ENCODE measurements at places on chromosomes 3 and 15. TPM values are rescaled to one million over a fixed set of nuclear protein-coding genes. Genes with fewer than 3 reads are reported as not detected.
A peak's percentile ranks its signal among the peaks of the same experiment; 100 is the strongest.

DNA sequence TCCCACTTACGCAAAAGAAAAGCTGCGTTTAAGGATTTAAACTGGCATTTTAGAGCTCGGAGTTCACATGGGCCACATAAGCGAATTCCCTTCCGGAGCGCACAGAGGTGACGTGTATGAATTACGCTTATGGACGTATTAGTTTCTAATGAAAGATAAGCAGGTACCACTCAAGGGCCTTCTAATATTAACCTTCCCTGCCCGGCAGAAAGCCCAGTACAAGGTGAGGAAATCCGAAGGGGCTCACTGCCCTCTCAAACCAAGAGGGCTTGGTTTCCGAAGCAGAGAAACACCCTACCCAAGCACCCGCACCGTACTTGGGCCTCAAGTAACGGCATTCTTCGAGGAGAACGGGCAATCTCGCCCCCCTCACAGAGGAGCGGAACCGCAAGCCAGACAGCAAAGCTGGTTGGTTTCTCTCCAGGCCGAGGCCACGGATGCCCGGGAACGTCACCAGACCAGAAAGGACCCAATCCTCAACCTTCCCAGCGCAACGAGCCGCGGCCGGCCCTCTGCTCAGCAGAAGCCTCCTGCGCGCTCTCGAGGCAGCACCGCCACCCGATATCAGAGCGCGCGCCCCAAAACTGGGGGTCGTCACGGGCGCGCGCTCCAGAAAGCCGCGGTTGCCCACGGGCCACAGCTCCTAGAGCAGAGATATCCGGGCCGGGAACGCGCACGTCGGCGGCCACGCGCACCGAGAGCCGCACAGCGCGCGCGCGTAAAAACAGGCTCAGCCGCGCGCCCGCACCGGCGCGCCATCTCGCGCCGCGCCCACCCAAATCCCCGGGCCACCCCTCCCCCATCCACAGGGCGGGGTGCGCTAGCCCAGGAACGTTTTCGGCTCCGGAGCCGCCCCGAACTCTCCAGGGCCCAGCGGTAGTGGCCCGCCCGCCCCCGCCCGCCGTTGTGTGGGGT, 676 bp downstream of the QRICH1 start:
- peaks cover 35% of the 10 kb centered on the region for H3K4me1 ChIP-seq
- peaks cover 10% of the 10 kb centered on the region for H3K36me3 ChIP-seq
- DNase-seq, result peak; percentile 79
- peak overlapping the region; percentile 99 for H3K27ac ChIP-seq
- peaks cover 2% of the 10 kb centered on the region for H3K27me3 ChIP-seq

- no peak overlapping the region for H3K4me3 ChIP-seq
- H3K27me3 ChIP-seq, result no peaks in the 10 kb centered on the region
- H3K4me1 ChIP-seq, result peaks cover 36% of the 10 kb centered on the region
- no peaks in the 10 kb centered on the region for H3K36me3 ChIP-seq
- DNase-seq, result no peak
Observed at GRCh38 chr3:186880406-186880805, 37.9 kb downstream of the ADIPOQ start.

DNA sequence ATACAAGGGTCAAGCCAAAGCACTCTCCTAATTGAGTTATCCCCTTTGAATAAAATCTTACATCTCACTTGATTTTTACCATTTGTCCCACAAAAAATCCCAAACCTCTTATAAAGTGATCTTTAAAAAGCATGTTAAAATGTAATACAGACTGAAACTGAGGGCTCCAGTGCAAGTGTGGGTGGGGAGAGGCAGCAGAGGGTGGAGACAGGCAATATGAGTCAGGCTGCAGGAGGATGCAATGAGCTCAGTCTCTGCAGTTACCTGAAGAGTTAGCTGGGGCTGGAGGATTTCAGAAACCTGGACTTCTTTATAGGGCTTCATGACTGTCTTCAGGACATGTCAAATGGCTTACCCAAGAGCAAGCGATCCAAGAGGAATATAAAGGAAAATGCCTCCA, 14.2 kb upstream of the COLQ start:
- no peak overlapping the region for H3K27ac ChIP-seq
- no peak for DNase-seq
- H3K27me3 ChIP-seq, result peaks cover 13% of the 10 kb centered on the region
- no peaks in the 10 kb centered on the region for H3K4me1 ChIP-seq
- no peaks in the 10 kb centered on the region for H3K36me3 ChIP-seq
- no peak overlapping the region for H3K4me3 ChIP-seq

Gene LIPH
- 0.87 TPM for total RNA-seq

Gene RPUSD2
- total RNA-seq, result 13.1 TPM

Gene MYD88
- 25.1 TPM for total RNA-seq

Gene RAP2B
- total RNA-seq, result 13.2 TPM

All from HFFc6 (cell line).